Bone marrow (tissue), 2 donors: ENCODE measurements at places on chromosomes 7 and 10.

DNA sequence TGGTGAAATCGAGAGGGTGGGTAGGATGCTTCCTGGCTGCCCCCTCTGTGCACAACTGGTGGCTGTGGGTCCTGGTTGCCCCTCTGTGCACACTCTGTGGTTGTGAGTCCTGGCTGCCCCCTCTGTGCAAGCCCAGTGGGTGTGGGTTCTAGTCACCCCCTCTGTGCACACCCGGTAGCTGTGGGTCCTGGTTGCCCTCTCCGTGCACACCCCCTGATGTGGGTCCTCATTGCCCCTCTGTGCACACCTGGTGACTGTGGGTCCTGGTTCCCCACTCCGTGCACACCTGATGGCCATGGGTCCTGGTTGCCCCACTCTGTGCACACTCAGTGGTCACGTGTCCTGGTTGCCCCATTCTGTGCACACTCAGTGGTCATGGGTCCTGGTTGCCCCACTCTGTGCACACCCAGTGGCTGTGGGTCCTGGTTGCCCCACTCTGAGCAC is 20.3 kb upstream of the RET start:
- no peak for DNase-seq

- DNase-seq, result no peak
These were observed 21.7 kb downstream of the RAB18 start for GRCh38 chr10:27525819-27526218.

DNA sequence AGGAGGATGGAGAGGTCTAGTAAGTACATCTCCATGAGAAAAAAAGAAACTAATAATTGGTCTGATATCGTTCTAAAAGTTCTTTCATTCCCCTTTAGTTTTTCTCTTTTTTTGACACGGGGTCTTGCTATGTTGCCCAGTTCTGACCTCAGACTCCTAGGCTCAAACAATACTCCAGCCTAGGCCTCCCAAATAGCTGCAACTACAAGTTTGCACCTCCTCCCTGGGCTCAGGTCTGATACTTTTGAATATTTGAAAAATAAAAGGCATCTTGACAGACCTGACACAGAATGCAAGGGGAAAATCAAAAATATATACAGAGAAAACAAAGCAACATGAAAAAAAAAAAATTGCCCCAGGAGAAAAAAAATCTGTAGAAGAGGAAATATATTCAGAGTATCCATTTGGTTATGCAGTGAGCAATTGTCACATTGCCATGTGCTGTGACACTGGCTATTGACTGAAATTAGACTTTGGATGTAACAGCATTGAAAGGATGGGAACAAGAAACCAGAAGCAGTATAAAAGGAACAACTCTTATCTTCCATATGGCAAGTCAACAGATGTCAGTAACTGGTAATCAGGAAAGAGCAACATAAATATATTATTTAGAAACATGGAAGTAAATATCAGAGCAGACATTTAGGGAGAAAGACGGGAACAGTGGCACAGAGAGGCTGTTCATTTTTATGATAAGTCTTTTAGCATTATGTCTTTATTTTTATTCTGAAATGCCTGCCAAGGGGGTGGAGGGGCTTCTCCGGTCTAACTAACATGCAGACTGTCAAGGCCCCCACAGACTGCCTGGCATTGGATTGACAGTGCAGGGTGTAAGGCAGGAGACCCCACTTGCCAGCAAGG is 408.4 kb downstream of the PARD3 start:
- DNase-seq, result no peak

DNA sequence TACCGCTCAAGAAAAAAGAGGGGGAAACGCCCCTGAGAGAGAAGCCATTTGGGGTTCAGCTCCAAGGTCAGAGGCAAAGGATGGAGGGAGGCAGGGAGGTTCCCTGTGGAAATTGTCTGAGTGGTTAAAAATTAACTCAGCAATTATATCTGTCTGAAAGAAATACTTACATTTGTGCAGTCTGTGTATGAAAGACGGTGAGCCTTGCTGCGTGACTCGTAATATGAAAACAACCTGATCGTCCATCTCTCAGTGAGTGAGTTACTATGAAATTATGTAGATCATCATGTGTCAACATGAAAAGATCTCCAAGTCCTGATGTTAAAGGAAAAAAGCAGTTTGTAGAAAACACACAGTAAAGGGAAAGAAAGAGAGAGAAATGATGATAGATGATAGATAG is 67.2 kb upstream of the FAM204A start:
- DNase-seq, result no peak

GRCh38 chr10:84352251-84352842 is 24.0 kb downstream of the CCSER2 start:
- DNase-seq, result no peak

DNA sequence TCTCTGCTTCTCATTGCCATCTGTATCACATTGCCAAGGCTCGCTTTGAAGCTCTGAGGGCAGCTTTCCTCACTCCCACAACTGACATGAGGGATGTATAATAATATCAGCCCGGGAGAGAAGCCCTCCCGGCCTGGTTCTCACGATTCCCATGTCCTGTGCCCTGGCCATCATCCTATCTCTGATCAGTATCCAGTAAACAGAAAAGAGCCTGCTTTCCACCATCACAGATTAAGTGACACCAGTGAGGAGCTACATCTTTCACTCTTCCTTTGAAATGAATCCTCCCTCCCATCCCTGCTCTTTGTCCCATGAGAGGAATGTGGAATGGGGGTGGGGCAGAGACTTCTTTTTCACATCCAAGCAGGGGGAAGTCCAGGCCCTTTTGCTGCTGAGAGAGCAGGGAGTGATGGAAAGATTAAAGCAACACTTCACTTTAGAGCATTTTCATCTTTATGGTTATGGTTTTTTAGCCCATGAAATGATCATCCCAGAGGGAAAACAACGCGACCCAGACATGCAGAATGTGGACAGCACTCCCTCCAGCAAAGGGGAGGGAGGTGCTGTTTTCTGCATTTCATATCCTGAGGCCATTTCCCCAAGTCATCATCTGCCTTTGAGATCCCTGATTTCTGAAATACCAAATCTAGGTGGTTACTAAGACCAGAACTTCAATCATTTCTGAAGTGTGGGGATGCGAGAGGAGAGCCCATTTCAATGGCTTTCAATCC is 84.6 kb upstream of the LYZL1 start:
- no peak for DNase-seq

DNA sequence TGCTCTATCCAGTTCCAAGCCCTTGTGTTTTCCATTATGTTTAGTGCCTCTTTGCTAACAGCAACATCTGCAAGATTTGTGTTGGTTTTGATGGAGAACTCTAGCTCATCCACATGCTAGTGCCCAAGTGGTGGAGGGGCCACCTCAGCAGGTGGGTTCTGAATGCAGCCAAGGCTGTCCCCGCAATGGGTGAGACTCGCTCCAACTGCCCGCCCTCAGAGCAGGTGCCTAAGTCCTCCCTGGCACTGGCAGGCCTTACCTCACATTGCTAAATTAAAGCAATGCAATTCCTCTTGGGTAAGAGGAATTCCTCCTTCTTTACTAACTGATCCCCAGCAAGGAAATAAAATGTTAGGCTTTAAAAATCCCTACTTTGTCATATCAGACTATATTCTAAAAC is 146.8 kb downstream of the ADCY1 start:
- no peak for DNase-seq

DNA sequence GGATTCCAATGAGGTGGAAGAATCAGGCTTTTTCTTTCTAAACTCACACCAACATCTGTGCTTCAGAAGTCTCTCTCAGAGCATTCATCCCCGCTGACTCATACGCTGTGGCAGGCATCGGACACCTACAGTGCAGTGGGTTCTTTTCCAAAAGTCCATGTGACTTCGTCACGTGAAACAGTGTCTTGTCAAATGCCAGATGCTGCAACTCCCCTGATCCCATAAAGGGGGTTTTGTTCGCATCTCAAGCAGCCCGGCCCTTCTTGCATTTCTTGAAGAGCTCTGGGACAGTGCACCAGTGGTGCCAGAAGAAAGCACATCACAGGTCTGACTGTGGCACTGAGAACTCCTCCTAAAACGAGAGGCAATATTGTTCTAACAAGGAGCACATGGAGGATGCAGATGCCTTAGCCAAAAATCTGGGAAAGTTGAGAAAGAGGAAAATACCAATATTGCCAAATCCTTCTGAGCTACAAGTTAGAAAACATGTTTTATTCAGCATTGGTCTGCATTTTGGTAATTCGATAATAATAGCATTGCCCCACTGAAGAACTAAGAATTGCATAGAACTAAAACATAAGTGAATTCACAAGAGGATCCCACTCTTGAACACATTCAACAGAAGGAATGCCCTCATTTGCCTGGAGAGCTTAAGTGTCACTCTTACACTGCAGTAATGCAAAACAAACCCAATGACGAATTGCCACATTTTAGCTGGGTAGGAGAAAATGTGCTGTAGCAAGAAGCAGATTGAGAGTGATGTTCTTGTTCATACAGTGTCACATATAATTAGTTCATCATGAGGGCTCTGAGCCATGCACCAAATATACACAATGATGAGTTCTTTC is 204.4 kb downstream of the CXCL12 start:
- DNase-seq, result no peak

- no peak for DNase-seq
These were observed 5.3 kb downstream of the NFKB2 start for GRCh38 chr10:102400598-102401341.

GRCh38 chr10:13685885-13686284 is 99.1 kb downstream of the PRPF18 start:
- DNase-seq, result no peak
